Colonic mucosa (tissue), 4 donors: ENCODE measurements at places on chromosomes 4 and X.

GRCh38 chrX:7264399-7264798 lies 116.4 kb upstream of the PUDP start:
- DNase-seq, result no peak

DNA sequence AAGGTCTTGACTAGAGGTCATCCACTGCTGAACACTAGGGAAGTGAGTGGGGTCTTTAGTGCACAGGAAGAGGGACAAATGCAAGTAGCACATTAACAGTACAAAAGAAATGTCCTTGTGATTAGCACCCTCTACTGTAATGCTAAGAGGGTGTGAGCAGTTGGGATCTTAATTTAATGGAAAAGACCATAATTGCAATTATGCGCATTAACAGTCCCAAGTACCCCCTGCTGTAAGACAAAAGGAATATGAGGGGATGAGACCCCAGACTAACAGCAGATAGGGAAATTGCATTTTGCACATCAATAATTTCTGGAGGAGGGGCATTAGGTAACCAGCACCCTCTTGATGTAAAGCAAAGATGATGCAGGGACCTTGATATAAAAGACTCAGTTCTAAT lies 285.0 kb downstream of the CHIC1 start:
- DNase-seq, result no peak

- DNase-seq, result no peak
These were observed 295.4 kb upstream of the FAM241A start for GRCh38 chr4:111849746-111850284.

- no peak for DNase-seq
These were observed 138.9 kb downstream of the SMIM20 start for GRCh38 chr4:26052663-26053541.

- DNase-seq, result peak; percentile 26
These were observed 8.6 kb upstream of the ZXDA start for GRCh38 chrX:57918750-57919436.

DNA sequence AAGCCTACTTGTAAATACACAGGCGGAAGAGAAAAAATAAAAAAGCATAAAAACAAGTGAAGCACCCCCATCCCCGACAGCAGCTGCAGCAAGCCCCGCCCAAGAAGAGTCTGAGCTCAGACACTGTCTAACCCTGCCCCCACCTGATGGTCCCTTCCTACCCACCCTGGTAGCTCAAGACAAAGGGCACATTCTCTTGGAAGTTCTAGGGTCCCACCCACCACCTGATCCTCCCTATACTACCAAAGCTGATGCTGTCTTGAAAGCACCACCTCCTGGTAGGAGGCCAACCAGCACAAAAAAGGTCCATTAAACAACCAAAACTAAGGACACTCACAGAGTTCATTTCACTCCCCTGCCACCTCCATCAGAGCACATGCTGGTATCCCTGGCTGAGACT lies 308.2 kb downstream of the KLHL13 start:
- DNase-seq, result no peak
